ENCODE measurements at places on chromosomes 12 and 14.

DNA sequence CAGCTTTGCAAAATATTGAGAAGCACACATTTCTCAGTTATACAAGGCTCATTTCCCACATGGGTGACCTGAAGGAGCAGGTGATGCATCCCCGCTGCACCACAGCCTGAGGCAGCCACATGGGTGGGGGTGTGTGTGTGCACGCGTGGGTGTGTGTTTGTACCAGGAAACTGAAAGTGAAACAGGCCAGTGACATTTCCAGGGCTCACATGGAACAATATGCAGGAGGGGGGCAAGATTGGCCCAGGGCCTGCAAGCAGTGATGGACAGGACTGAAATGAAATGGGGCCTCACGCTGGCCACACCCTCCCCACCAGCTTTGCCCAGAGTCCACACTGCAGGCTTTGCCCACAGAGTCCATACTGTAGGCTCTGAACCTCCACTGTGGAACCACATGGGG is 154.2 kb upstream of the PARP11 start:
- DNase-seq = peak; percentile 76

DNA sequence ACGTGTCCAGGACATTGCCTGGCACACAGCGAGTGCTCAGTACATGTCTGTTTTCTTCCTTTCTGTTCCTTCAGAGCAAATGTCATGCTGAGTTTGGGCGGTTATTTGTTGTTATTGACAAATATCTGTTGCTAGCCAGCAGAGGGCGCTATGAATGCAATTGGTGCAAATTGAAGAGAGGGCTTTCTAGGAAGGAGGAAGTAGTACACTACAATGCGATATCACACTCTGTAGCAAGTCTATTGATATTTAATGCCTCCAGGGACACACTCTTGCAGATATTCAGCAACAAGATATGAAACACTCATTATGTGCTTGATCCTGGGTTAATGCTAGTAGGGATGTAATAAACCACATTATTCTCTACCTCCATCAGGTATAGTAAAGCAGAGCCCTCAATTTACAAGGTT is 267.3 kb upstream of the SRRM4 start:
- no peak for DNase-seq

GRCh38 chr14:101979666-101980065 is 15.3 kb downstream of the DYNC1H1 start:
- DNase-seq = no peak

GRCh38 chr12:122138616-122139015 is 35.4 kb downstream of the IL31 start:
- DNase-seq = no peak

DNA sequence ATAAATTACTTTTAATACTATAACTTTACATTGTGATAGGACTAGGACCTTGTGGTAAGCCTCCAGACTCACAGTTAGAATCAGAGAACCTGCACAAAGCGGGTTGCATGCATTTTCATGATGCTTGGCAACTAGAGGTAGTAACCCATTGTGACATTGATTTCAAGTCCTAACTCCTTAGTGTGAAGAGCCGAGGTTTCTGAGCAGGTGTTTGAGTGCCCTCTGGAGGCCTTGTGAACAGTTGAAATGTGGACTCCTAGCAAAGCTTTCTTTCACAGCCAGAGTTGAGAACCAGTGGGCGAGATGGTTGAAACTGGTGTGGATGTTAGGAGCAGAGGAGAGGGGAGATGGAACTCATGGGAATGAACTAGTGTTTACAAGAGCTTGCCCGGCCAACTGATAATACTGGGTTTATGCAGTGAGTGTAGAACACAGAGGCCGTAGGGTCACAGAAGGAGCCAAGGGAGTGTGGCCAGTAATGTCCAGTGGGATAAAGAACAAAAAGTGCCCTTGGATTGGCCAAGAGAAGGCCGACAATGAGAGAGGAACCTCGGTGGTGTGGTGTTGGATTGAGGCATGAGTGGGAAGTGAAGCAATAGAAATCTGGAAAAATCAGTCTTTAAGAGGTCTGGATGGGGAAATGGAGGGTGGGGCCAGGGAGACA is 10.9 kb downstream of the ZNF664 start:
- peak; percentile 40 for DNase-seq

DNA sequence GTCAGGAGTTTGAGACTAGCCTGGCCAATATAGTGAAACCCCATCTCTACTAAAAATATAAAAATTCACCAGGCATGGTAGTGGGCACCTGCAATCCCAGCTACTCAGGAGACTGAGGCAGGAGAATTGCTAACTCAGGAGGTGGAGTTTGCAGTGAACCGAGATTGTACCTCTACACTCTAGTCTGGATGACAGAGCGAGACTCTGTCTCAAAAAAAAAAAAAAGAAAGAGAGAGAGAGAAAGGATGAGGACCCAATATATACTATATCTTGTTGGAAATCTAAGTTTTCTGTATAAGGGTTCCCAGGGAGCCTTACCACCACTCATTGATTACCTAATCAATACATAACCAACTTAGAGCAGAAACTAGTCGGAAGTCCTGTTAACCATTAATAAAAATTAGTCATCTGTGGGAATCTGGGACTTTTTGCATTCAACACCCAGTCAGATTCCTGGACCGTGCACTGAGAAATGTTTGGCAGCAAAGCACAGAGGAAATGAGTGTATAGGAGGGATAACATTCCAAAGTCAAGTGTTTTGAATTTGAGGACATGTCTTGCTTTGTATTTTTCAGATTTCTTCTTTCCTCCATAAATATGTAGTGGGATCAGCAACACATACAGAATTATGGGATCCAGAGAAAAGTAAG is 44.8 kb upstream of the NR2C1 start:
- DNase-seq = no peak

GRCh38 chr14:90846511-90846910 is 30.3 kb upstream of the TTC7B start:
- DNase-seq = no peak

DNA sequence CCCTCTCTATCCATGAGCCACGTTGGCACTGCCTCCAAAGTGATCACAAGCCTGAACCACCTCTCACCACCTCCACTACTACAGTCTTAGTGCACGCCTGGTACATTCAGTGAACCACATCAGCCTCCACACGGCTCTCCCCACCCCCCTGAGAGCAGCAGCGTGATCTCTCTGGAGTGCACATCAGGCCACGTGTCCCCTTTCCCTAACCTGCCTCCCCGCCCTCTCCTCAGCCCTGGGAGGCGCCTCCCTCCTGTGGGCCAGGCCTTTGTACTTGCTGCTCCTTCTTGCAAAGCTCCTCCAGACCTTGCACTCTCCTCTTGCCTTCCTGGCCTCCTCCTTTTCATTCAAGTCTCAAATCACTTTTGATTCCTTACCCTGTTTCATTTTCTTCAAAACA is 49.8 kb downstream of the SLC6A12 start:
- no peak for DNase-seq

GRCh38 chr12:59446116-59446515 is 149.7 kb upstream of the SLC16A7 start:
- DNase-seq = no peak

GRCh38 chr12:569803-570434 is 93.3 kb downstream of the NINJ2 start:
- peak; percentile 89 for DNase-seq

DNA sequence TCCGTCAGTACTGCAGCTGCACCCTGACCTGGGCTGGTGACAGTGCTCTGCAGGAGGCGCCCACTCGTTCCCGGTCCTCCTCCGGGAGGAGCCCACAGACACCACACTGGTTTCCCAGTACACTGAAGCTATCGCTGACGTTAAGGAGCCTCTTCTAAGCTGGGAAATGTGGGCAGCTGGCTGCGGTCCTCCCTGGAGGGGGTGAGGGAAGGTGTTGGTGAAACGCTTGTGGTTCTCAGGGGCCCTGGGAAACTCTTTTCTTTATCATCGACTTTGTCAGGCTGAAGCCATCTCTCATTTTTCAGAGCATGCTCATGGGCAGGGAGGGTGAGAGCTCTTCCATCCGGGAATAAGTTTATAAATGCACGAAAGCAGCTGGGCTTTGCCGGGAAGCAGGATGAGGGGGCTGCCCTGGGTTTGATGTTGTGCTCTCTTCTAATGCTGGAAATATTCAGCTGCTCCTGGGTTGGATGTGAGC is 176.0 kb downstream of the CHST11 start:
- peak; percentile 16 for DNase-seq

GRCh38 chr12:16325426-16325825 is 22.0 kb upstream of the MGST1 start:
- no peak for DNase-seq

DNA sequence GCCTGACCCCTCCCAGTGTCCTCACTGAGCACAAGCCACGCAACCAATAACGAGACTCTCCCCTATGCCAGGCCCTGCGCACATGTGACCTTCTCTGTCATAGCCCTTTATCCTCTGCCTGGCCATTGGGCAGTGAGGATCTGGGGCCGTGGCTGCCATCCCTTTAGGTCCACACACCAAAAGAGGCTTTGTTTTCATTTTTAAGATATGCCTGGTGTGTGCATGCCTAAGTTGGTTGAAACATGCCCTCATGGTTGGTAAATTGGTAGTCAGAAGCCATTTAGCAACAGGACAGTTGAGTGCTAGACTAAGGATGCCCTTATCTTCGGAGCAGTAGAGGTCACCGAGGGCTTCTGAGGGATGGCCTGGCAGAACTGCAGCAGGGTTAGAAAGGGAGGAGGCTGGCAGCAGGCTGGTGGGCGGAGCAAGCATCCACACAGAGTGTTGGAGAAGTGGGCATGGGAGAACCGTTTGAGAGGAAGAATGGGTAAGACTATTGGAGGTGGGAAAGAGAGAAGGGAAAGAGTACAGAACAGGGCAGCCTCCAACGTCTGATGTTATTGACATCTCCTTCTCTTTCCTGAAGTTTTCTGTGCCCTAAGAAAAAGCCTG is 75.1 kb downstream of the SLC24A4 start:
- no peak for DNase-seq

DNA sequence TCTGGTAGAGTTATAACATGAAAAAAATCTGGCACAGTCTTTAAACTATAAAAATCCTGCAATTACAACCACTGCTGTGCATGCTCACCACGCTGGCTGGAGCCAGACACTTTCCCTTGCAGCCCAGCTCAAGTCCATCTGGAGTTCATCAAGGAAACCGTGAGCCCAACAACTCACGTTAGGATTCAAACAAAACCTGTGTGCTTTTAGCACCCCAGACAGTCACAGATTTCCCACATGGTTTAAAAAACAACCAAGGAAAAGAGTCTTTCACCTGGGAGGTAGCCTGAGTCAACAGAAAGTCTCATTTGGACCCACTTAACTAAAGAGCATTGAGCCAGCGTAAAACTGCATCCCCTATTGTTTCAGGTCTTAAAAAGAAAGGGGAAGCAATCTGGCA is 4.7 kb downstream of the LRIG3 start:
- no peak for DNase-seq

GRCh38 chr14:103360548-103360947 is 24.7 kb upstream of the MARK3 start:
- no peak for DNase-seq

GRCh38 chr12:44875954-44876543 is at the start of gene NELL2:
NELL2 (minus strand) TSS chr12:44876315; CDS start chr12:44875869, 446 bp downstream.
- peak; percentile 68 for DNase-seq

- DNase-seq = peak; percentile 55
These were observed at the start of gene ARHGEF25 for GRCh38 chr12:57611108-57611826. ARHGEF25 (plus strand) TSS chr12:57611435; CDS start chr12:57611895, 460 bp downstream.

DNA sequence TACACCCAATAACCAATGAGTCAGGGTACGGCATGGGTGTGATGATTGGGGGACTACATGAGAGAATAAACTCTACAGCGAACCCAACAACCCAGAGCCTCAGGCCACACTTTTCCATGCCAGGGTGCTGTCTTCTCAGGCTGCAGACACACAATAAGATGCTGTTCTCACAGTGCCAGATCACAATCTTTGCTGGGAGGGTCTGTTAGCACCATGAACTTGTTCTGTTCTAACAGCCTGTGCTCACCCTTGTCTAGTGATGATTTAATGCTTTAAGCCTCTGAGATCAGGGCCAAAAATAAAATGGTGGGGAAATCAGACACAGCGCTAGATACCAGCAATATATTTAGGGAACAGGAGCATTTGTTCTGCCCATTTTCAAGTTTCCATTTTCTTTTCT is 621.9 kb upstream of the TBX3 start:
- DNase-seq = no peak

GRCh38 chr14:102799684-102800562 is 22.7 kb downstream of the TRAF3 start:
- no peak for DNase-seq

GRCh38 chr12:130863298-130863697 is 8.6 kb upstream of the RAN start:
- no peak for DNase-seq

DNA sequence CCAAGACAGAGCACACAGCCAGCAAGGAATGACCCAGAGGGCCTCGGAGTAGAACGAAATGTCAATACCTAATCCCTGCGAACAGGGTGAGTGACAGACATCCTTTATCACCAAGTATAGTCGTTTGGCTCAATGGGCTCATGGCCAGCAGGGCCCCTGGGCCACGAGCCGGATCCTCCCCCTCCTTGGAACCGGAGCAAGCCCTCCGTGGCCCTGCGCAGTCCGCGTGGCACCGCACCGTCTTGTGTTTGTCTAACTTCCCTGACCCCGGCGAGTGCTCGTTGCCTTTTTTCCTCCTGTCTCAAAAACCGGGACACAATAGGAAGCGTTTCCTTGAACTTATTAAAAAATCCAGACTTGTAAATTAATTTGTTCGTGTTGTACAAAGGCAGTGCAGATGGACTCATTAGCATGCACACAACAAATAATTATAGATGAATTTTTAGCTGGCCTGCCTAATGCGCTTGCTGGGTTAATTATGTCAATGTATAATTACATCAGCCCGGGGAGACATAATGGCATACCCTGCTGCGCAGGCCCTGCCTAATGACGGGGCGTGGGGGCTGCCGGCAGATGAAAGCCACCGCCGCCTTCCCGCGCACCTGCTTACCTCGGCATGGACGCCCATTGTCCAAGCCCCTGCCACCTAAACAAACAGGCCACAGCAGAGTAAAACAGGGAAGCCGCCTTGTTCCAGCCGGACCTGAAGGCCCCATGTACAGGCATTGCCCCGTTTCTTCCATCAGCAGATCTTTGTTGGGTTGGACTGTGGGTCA is 81.6 kb downstream of the PHETA1 start:
- no peak for DNase-seq

GRCh38 chr12:57874166-57875108 is 27.9 kb upstream of the CTDSP2 start:
- DNase-seq = no peak

GRCh38 chr14:57979376-57980048 is 113.6 kb upstream of the SLC35F4 start:
- no peak for DNase-seq
